ENCODE measurements at places on chromosomes 6 and 20.

- DNase-seq: no peak
Measured at GRCh38 chr6:21947731-21948386, 349.0 kb downstream of the PRL start.

GRCh38 chr6:113829696-113830045 is 27.5 kb upstream of the MARCKS start:
- DNase-seq: no peak

GRCh38 chr6:151900256-151900655 is 92.8 kb downstream of the ESR1 start:
- no peak for DNase-seq

DNA sequence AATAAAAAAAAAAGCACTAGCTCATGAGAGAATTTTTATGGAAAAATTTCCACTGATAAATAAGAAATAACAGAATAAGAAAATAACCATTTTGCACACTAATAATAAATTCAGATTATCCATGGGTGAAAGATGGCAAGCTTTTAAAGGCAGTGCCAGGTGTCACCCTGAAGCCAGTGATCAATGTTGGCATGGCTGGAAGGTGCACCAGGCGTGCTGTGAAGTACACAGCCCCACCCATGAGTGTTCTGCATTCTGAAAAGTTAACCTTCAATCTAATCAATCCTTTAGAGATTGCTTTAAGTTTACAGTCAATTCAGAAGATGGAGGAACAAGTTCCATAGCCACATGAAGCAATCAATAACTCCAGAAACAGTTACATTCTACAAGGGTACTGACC is 284.4 kb downstream of the C6orf118 start:
- no peak for DNase-seq

- DNase-seq: no peak
Measured at GRCh38 chr6:140012150-140012549, 637.7 kb upstream of the CITED2 start.

DNA sequence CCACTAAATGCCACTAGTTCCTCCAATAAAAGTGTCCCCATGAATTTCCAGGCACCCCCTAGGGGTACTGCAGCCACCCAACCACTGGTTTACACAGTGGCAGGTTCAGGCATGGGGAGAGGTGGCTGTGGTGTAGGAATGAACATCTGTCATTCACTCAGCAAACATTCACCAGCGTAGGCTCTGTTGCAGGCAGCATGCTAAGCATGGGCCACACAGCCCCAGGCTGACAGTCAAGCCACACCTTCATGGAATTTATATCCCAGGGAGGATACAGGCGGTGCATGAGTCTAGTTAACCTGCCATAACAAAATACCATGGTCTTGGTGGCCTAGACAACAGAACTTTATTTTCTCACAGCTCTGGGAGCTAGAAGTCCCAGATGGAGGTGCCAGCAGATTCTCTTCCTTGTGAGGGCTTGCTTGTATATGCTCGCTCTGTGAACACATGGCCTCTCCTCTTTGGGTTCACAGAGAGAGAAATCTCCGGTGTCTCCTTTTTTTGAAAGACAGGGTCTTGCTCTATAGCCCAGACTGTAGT is 135.7 kb downstream of the EYA2 start:
- DNase-seq: no peak

DNA sequence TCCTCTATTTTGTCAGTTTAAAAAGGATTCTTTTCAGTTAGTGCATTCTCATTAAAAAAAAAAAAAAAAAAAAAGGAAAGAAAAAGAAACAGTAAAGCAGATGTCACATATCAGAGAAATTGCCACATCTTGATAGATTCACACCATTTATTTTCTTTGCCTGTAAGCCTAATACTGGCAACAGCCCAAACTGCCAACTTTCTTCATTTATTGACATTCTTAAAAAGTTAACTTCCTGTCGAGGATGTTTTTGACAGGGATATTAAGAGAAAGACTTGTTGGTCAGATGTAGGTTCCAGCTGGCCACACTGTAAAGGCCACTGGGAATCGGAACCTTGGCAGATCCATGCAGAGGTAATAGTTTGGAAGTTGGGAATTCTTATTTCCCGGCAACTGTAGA is 332.6 kb downstream of the NRN1 start:
- DNase-seq: no peak

Data from T-helper 17 cell (primary cell).